AG04450 (cell line): ENCODE measurements at places on chromosomes 12 and 14.

DNA sequence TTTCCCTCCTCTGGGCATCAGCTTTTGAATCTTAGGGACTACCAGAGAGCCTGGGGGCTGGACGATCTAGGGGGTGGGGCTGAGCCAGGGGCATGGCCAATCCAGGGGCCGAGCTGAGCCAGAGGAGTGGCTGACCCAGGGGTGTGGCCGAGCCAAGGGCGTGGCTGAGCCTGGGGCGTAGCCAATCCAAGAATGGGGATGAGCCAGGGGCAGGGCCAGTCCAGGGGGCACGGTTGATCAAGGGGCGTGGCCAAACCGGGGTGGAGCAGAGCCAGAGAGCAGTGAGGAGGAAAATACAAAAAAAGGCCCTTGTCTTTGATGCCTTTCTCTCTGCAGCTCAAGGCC is 219.3 kb upstream of the NOS1 start:
- DNase-seq, result no peak

DNA sequence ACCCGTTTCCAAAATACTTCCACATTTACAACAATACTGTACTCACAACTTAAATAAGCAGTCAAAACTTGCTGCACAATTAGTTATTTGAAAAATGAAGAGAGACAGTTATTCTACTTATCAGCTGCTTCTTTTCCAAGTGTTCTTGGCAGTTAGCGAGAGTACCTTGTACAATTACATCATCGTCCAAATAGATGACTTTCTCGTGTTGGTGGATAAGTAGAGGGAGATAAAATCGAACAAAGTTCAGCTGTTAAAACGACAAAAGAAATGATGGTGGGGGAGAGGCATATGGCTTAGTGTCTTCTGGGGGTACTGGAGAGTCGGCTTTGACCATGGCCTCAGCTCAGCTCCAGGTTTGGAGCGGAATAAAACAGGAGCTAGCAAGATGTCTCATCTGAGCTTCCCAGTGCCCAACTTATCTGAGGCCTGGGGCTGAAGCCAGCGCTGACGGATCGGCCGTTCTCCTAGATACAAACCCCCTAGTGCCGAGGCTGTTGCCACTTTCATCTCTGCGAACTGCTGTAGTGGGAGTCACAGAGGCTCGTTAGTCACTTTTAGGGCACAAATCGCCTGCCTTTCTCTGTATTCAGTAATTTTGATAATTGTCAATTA is 31.7 kb downstream of the TDG start:
- DNase-seq, result no peak

GRCh38 chr12:123099560-123100192 is 51.2 kb downstream of the PITPNM2 start:
- DNase-seq, result no peak

GRCh38 chr12:132342251-132343227 is 13.2 kb upstream of the GALNT9 start:
- DNase-seq, result no peak

DNA sequence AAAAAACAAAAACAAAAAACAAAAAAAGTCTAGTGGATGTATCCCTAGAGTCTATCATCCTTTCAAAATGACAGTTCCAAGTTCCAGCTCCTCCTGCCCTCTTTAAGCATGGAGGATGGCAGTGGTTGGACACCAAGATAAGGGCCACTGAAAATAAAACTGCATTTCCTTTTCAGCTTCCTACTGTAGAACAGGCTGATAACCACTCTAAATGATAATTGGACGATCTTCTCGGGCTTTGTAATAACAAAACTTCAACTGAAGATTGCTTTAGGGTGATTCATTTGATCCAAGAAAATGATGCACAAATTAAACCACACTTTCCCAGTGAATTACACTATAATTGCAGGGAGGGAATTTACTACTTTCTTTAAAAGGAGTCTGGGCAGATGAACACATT is 42.2 kb upstream of the CRACR2A start:
- no peak for DNase-seq

DNA sequence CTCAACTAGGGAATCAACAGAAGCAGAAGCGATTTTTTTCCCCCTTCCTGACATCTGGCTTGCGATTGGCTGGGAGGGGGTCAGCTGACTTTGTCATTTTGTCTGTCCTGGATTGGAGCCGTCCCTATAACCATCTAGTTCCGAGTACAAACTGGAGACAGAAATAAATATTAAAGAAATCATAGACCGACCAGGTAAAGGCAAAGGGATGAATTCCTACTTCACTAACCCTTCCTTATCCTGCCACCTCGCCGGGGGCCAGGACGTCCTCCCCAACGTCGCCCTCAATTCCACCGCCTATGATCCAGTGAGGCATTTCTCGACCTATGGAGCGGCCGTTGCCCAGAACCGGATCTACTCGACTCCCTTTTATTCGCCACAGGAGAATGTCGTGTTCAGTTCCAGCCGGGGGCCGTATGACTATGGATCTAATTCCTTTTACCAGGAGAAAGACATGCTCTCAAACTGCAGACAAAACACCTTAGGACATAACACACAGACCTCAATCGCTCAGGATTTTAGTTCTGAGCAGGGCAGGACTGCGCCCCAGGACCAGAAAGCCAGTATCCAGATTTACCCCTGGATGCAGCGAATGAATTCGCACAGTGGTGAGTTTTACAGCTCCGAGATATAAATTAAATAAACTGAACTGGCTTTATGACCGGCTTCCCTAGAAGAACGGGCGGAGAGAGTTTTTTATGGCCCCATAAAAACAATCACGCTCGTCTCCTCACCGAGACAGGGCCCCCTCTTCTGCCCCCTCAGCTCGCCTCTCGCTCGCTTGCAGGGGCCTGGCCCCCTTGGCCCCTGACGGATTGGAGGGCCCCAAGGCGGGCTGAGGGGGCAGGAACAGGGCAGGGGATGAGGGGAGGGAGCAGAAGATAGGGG is at the start of gene HOXC6:
TSS of gene HOXC6 (plus strand) at position 127 of the 888 bp plus-strand sequence. CDS start at position 209, 82 bp downstream.
- no peak for DNase-seq

- DNase-seq, result no peak
Measured at GRCh38 chr12:74293689-74294131, 243.9 kb upstream of the ATXN7L3B start.

GRCh38 chr14:49946320-49947141 is 53.6 kb downstream of the ARF6 start:
- DNase-seq, result no peak

- DNase-seq, result no peak
Measured at GRCh38 chr12:32178341-32179010, 71.8 kb downstream of the BICD1 start.

GRCh38 chr14:69281450-69282169 is 21.7 kb downstream of the GALNT16 start:
- no peak for DNase-seq

DNA sequence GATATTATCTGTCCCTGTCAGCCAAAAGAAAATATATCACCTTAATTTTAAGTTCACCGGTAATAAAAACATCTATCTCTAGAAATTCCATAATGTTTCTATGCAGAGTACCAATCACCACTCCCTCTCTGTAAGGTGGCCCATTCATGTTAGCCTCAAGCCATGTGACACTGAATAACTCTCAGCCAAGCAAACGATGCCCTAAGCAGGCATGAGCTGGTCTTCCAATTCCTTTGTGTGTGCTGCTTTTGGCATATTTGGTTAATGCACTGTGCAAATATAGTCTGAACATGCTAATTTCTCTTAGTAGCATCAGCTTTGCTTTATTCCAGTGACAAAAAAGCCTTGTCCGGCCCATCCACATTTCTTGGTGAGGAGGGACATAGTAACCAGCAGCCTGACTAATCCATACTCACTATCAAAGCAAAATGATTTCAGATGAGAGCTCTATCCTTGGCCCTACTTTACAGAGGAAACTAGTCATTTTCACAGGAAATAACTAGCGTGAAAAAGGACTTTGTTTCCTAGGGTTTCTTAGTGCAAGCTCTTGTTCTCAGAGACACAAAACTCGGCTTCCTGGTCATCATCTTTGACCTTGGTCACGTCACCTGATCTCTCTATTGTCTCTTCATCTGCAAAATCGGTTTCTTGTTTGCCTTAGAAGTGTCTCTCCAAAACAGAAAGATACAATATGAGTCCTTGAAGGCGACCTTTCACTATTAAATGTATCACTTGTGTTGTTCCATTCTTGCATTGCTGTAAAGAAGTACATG is 59.2 kb upstream of the RTRAF start:
- DNase-seq, result no peak

GRCh38 chr12:105100207-105100985 is 7.1 kb upstream of the WASHC4 start:
- DNase-seq, result no peak

DNA sequence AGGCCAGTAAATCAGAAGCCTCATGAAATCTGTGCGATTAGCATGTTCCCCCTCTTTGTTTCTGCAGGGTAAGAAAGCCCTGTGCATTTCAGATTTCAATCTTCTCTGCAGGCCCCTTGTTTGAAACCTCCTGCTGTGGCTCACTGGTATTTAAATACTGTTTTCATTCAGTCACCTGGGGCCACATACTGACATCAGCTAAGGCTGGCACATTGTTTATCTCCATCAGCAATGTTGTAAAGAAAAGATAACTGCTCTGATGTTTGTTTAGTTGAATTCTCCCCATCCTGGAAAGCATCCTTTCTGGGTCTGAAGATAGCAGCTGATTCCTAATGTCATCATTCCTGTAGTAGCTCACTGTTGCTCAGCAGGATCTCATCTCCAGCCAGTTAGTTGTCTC is 554.9 kb downstream of the NRXN3 start:
- no peak for DNase-seq

GRCh38 chr12:93802698-93803423 is 125.7 kb downstream of the CRADD start:
- DNase-seq, result no peak

DNA sequence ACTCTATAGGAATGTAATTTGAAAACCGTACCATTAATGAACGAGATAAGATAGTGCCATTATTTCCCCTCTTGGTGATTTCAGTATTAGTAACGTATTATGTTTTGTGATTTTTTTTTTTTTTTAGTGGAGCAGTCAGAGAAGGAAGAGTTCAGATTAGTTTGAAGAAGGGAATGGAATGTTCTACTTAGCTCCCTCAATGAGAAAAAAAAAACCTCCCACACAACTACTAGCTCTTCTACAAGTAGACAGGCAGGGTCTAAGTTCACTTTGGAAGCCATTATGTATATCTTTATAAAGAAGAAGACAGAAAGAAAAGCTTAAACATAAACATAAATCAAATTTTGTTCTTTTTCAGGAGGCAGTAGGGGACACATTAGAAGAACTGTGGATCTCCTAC is 27.3 kb downstream of the PNMA1 start:
- DNase-seq, result no peak

DNA sequence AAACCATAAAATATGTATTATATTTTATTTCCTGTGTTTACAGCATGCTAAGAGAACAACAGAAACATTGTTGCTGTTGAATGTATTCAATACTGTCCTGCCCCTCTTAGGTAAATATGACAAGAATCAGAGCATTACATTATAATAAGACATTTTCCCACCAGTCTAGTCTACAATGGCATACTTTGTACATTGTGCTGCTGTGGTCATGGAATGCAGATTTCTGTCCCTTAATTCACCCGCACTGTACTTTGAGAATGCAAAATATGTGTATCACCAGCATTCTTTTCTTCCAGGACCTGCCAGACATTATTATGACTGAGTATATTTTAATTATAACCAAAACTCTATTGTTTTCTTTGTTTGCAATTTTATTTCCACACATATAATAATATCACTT is 16.5 kb upstream of the OR10AD1 start:
- no peak for DNase-seq

DNA sequence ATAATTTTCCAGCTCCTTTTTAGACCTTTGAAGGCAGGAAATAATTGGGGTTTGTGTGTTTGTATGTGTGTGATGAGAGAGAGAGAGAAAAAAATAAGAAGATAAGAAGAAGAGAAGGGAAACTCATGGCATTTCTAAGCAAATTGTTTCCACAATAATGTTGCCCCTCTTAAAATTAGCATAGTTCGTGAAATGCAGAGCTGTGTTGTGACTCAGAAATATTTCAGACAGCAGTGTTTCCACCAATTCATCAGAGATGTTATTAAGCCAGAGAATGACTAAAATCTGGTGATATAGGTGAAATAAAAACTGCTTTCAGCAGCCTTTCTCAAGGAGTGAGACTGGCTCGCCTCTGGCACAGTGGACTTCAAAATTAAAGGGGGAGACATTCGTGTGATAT is 65.9 kb upstream of the ARHGAP5 start:
- no peak for DNase-seq

GRCh38 chr12:32407795-32408194 is 8.4 kb downstream of the FGD4 start:
- no peak for DNase-seq

DNA sequence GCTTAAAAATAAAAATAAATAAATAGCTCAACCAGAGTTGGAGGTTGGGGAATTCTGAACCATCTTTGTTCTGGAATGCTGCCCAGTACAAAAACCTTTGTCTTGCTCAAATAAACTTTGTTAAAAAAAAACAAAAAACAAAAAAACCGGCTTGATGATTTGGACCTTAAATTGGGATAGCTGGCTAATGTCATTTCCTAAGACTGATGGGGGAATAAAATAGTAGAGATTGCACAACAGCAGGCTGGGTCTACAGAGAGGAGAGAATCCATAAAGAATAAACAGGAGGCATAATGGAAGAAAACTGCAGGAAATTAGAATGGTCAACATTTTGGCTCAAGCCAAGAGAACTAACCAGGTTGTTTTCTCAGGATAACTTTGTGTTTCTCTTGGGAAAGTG is 370.9 kb downstream of the AEBP2 start:
- DNase-seq, result no peak

DNA sequence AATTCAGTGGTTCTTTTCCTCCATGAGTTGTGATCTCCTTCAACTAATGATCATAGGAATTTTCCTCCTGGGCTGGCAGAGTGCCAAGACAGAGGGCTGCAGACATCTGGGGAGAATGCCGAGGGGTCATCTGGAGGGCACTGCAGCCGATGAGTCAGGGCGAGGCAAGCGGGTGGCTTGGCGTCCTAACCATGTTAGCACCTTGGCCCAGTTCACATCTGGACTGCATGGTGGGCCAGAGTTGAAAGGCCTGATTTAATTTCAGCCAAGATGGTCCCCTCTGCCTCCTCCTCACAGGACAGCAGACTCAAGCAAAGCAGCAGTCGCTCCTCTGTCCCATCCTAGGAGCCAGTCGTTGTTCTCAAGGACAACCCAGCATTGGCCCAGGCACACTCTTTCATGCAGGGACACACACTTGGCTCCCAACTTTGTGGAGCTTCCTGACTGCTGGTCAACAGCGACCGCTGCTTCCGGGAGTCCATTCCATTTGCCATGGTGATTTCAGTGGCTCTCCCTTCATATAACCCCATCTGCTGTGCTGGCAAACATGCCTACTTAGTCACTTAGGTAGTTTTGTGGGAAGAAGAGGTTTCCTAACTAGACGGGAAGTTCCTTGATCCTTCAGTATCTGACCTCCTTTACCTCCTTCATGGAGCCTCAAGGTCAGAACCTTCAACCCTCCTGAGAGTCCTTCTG is 161.8 kb downstream of the TTC8 start:
- peak; percentile 58 for DNase-seq

GRCh38 chr12:98635657-98636323 is 8.8 kb downstream of the IKBIP start:
- DNase-seq, result peak; percentile 47

GRCh38 chr12:19382111-19382526 is 57.2 kb upstream of the AEBP2 start:
- no peak for DNase-seq

DNA sequence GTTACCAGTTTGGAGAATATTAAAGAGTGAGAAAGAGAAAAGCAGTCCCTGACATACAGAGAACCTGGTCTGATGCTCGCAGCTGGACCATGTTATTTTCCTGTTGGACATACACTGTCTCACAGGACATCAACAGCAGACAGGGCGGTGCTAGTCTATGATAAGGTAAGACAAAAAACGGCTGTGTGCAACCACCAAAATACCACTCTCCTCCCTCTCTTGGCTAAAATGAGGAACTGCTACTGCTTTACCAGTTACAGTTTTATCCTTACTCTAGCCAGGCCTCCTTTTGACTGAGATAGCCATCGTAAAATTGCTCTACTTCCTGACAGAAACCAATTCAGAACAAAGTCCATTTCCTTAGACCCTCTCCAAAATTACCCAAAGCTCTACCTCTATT is 47.0 kb upstream of the ERGIC2 start:
- DNase-seq, result no peak
